ENCODE measurements at places on chromosomes 4 and X.

- no peak for DNase-seq
Measured at GRCh38 chr4:166987026-166987425, 247.3 kb downstream of the SPOCK3 start.

- DNase-seq = no peak
Measured at GRCh38 chr4:24032371-24032989, 142.6 kb upstream of the PPARGC1A start.

DNA sequence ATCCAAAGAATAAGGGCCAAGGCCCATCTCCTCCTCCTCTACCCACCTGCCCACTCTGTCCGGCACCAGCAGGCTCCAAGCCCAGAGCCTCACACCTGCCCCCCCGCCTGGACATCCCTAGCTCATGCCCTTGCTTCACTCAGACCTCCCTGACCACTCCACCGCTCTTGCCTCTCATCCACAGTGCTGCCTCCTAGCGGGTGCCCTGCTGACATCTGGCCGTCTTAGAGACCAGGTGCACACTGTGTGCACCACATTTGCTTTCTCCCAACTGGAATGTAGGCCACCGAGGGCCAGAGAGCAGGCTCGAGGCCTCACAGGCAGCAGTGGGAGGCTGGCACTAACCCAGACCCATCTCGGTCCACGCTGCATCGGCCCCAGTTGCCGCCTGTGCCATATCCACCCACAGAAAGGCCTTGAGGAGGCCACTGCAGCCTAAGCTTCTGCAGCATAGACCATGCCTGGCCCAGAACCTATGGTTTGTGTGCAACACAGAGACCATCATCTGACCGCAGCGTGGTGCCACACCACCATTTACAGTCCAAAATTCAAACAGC is 13.5 kb downstream of the LETM1 start:
- DNase-seq = no peak

DNA sequence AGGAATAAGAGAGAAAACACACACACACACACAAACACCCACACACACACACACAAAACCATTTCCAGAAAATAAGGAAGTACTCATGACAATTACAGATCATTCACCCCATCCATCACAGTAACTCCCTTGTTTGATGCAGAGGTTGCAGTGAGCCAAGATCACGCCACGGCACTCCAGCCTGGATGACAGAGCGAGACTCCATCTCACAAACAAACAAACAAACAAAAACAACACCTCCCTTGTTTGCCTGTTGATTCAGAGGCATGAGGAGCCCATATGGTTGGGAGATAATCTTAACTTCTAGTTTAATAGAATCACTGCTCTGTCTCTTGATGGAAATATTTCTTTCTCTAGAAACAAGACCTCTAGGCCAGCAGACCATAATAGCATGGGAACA is 2043.5 kb upstream of the AGA start:
- DNase-seq = no peak

DNA sequence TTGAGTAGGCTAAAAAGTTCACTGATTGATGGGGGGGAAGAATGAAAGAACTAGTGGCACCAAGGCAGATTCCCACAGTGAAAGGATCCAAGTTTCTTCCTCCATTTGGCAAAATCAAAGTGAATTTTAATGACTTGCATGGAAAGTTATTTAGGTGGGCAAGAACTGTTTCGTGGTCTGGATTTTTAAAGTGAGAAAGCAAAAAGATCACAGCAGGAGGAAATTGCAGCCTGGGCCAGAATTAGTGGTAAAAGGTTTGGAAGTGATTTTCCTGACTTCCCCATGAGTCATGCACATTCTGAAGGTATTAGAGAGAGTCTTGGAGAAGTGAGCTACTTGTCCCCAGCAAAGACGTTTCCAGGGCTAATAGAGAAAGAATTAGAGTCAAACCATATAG is 207.8 kb downstream of the ANTXR2 start:
- no peak for DNase-seq

DNA sequence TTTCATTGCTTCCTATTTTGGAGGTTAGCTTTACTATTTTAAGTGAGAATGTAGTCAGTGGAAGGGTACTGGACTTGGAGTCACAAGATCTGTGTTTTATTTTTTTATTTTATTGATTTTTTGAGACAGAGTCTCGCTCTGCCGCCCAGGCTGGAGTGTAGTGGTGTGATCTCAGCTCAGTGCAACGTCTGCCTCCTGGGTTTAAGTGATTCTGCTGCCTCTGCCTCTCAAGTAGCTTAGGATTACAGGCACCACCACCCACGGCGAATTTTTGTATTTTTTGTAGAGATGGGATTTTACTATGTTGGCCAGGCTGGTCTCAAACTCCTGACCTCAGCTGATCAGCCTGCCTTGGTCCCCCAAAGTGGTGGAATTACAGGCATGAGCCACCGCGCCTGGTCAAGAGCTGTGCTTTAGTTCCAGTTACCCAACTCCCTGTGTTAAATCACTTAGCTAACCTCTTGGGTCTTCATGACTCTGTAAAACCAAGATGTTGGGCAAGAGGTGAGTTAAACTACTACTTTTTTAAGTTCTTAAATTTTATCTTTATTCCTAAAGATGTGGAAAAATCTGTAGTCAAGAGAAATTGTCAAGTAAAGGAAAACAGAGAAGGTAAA is 11.2 kb downstream of the USP9X start:
- no peak for DNase-seq

GRCh38 chrX:151754641-151755215 is 20.2 kb downstream of the CNGA2 start:
- no peak for DNase-seq

DNA sequence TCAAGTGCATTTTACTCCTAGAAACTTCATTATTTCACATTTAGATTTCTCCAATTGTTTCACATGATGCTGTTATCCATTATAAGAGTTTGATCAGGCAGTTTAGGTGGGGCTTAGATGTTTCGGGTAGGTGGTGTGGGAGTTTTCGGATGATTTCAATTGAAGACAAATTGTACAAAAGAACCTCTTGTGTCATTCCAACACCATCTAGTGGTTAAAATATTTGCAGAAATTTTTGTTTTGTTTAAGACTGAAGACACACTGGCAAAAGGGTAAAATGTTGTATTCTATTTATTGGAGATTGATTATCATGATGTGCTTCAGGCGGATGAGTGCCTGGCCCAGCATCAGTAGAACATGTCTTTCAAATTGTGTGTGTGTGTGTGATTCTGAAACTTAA is 212.7 kb downstream of the SH3BGRL start:
- no peak for DNase-seq

GRCh38 chr4:15526924-15527592 is 57.4 kb downstream of the CC2D2A start:
- DNase-seq = no peak

Measured in uterus (tissue), 4 donors.